Activated CD4-positive, alpha-beta T cell treated with anti-CD3 and anti-CD28 coated beads, Interleukin-2, amount 50 U/mL, for 16 hours (primary cell): ENCODE measurements at places on chromosomes 5 and 9.

DNA sequence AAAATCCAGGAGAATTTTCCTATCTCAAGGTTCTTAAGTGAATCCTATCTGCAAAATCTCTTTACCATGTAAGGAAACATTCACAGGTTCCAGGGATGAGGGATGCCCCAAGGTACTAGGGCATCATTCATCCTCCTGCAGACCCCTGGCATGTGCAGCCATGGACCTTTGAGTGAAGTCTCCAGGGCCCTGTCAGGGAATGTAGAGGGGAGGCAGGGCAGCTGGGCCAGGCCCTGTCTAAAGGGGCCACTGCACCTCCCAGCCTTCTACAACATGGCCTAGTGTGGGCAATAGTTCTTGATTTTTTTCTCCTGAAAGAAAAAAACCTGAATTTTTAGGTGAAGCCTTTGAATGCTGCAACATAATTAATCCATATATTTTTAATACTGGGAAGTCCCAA lies 63.3 kb downstream of the SEMA4D start:
- no peak for DNase-seq

DNA sequence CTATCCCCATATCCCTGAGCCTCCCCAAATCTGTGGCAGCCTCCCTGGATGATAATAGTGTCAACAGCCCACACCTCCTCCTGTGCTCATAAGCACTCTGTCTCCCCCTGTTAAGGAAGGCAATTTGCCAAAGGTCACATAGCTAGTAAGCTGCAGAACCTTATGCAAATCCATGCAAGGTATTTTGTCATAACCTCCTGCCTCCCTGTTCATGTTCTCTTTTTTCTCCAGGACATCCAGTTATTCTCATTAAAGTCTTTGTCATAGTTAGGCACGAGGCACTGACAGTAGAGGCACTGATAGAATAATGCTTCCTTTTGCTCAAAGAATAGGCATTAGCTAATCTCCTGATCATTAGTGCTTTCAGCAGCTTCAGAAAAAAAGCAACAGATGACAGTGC lies 10.2 kb upstream of the AUH start:
- no peak for DNase-seq

DNA sequence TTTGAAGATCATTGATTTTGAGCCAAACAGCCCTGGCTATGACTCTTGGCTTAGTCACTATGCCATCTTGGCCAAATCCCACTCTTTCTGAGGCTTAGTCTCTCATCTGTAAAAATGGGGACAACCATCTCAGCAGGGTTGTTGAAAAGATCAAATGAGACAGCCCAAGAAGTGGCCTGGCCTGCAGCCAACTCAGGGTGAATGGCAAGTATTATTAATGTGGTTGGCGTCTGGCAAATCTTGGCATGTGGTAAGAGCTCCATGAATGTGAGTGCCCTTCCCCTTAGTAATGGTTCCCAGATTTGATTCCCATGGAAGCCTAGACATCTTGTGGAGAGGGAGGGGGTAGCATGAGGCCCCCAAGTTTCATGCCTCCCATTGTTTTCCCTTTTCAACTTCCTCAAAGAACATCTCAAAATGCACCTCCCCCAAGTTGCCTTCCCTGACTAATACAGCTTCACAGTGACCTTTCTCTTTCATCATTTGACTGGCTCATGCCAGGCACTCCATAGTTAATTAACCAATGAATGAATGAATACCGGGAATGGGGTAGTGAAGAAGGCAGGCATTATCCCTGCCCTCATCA lies 11.8 kb upstream of the TGFBI start:
- no peak for DNase-seq

- DNase-seq = peak; percentile 11
Measured at GRCh38 chr5:127878174-127878750, 175.1 kb downstream of the CCDC192 start.

DNA sequence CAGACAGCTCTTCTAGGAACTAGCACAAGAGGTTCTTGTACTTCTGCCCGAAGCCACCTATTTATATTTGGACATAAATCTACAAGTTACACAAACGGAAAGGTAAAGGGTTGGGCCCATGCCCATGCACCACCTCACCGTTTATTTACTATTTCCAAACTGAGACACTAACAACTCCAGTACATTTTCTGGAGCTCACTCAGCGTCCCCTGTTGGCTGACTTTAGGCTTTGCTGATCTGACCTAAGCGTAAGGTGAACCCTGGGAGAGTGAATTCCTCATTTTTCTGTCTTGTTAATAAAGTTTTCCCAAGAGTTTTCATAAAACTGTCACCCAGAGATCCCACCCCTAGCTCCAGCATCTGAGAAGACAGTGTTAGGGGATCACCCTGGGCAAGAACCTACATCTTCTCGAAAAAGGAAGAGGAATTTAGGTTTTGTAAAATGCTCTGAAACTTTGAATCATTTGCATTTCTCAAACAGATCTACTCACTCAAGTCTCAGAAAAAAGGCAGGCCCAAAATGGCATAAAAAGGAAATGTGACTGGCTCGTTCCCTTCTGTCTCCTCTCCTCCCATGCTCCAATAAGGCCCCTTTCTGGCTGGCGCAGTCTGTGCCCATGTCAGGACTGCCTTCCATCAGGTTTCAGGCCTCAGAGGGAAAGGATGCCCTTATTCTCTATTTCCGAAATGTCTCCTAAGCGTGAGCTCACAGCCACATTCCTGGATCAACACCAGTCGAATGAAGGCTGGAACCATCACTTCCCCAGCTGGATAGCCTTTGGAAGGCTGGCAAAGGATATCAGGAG lies 201.3 kb downstream of the FANCC start:
- DNase-seq = no peak

DNA sequence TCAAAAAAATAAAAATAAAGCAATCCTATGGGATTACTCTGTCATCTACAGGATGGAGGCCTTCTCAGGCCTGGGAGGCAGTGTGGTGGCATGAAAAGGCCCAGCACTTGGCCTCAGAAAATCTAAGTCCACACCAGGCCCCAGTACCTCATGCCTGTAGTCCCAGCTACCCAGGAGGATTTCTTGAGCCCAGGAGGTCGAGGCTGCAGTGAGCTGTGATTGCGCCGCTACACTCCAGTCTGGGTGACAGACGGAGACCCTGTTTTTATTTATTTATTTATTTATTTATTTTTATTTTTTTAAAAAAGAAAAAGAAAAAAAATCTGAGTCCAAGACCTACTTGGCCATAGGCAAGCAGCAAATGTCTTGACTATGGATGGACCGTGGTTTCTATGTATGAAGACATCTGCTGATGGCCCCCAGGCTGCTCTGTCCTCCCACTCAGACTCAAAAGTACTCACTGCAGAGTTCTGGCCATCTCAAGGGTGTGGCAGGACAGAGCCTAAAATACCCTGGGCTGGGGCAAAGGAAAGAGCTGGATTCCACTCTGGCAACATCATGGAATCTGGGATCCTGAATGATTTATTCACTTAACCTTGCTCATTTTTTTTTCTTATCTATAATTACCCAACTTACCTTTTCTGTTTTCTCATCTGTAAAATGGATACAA lies 55.0 kb downstream of the ARHGEF37 start:
- no peak for DNase-seq

DNA sequence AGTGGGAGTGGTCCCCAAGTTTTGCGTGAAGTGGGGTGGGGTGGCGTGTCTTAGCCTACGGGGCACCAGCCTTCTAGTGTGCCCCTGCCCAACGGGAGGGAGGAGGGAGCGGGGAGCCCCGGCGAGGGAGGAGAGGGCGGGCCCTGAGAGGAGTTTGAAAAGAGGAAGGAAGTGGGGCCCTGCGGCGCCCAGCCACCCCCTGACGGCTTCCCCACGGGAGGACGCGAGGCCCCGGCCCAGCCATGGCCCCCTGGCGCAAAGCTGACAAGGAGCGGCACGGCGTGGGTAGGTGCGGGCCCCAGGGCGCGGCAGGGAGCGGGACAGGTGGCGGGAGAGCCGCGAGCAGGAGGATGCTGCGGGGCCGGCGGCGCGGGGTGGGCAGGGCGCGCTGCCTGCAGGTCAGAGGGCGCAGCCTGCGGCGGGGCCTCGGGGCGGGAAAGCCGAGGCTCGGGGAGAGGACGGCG lies at the start of gene DOCK2:
TSS of gene DOCK2 (plus strand) at position 191 of the 464 bp plus-strand sequence. CDS start at position 243, 52 bp downstream.
- peak; percentile 80 for DNase-seq

DNA sequence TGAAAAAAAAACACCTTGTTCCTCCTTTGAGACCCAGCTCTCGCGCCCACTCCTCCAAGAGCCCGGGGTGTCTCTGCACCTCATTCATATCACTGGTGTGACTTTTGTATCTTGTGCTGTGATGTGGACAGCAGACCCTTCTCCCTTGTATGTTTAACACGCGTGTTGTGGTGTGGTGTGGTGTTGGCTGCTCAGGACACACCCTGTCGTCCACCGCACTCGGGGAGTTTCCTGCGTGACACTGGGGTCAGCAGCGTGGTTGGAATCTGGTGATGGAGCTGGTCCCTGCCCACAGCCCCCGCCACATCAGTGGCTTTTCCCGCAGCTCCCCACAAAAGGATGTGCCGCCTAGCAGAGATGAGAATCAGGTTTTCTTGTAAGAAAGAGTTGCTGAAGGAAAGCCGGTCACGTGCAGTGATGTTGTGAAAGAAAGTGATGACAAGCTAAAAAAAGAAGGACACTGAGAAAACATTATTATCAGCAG lies 61.5 kb downstream of the TENT4A start:
- no peak for DNase-seq

DNA sequence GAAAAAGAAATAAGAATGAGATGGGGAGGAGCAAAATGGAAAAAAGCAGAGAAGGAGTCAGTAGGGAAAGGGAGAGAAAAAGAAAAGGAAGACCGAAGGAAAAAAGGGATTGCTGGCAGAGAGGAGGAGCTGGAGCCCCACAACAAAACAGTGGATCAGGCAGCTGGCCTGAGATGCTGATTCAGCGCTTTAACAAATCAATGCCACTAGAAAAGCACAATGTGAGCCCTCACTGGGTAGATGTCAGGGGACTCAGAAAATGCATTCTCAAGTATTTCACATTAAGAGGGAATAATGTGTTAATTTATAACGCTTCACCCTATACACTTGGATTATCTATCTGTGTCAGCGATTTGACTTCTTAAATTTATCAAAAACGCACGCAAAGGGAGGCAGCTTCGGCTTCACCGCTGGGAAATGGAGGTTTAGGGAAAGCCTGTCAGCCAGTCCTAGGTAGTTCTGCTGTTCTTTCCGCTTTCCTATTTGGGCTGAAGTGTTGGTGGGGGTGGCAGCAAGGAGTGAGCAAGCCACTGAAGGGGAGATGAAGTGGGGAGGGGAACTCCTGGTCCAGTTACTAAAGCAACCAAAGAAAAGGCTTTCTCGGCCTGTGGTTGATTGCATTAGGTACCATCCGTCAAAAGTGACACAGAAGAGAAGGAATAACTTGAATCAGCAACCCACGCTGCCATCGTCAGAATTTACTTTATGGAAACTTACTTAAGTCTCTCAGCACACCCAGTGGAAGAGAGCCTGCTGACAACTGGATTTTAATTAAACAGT lies 161.6 kb downstream of the BNC2 start:
- no peak for DNase-seq

- peak; percentile 23 for DNase-seq
Measured at GRCh38 chr9:5557606-5558587, 47.6 kb downstream of the PDCD1LG2 start.
